T-cell (primary cell): ENCODE measurements at places on chromosomes 13 and 19.

DNA sequence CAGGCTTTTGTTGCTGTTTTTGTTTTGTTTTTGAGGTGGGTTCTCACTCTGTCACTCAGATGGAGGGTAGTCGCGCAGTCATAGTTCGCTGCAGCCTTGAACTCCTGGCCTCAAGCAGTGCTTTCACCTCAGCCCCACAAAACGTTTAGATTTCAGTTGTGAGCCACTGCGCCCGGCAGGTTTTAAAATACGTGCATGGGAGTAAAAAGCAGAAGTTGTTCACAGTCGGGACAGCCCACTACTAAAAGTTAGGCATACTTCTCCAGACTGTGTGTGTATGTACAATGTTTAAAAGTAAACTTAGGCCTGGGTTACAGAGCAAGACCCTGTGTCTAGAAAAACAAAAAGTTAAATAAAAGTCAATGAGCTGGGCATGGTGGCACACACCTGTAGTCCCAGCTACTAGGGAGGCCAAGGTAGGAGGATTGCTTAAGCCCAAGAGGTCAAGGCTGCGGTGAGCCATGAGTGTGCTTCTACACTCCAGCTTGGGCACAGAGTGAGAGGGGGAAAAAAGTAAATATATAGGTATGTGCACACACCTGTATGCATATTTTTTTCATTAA is 6.1 kb downstream of the SAFB start:
- DNase-seq, result no peak

GRCh38 chr19:48926909-48927308 is 6.6 kb upstream of the DHDH start:
- no peak for DNase-seq

GRCh38 chr19:7348587-7349230 is at the start of gene ARHGEF18:
ARHGEF18 (plus strand) TSS chr19:7348937; CDS start chr19:7362891, 13,954 bp downstream.
- DNase-seq, result peak; percentile 68

GRCh38 chr13:26046639-26047038 is 5.2 kb downstream of the SHISA2 start:
- no peak for DNase-seq
